Stimulated activated CD8-positive, alpha-beta memory T cell treated with anti-CD3 and anti-CD28 coated beads, Interleukin-15, amount 100 ng/mL, for 4 hours (primary cell): ENCODE measurements at places on chromosomes 5 and 9.

GRCh38 chr9:75168270-75169178 lies 80.2 kb downstream of the OSTF1 start:
- no peak for DNase-seq

DNA sequence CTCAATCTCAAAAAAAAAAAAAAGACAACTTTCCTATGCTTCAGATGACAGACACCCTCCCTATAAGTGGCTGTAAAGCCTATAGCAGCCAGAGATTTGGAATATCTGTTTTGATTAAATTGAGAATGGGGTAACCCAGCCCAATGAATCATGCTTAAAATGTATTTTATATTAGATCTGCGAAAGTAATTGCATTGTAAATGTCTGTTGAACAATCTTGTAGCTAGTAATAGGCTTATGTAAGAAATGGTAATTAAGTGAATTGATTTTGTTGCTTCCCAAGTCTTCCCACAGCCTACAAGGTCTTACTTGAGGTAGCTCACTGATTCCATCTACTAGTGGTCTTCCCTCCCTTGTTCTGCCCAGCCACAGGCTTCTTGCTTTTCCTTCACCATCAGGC lies 590.7 kb downstream of the ACTL7B start:
- DNase-seq: no peak

DNA sequence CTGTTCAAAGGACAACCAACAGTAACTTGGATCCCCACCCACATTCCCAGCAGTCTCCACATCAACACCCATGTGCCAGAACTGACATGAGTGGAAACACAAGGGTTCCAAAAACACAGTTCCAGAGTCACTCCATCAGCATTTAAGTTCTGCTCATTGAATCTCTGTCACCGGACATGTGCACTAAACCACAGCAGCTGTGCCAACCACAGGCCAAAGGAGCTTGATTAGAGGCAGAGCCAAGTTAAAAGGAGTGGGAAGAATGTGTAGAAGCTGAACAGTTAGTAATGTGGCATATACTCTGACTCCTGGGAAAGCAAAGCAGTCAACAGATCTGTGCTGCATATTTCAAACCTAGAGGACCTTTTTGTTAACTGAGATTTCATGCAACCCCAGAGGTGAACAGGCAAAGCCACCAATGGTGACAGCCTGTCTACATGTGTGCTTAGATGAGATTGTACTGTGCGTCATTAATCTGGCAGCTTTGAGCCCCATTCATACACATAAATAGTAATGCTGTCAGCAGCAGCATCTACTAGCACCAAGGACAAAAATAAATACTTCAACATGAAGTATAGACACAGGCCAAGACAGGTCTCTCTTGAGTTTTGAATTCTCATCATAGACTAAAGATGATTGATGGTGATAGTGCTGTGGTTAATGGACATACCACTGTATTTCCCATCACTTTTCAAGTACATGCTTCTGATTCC lies 16.4 kb upstream of the FST start:
- DNase-seq: no peak

GRCh38 chr9:16679327-16679821 lies 191.1 kb downstream of the BNC2 start:
- DNase-seq: no peak

DNA sequence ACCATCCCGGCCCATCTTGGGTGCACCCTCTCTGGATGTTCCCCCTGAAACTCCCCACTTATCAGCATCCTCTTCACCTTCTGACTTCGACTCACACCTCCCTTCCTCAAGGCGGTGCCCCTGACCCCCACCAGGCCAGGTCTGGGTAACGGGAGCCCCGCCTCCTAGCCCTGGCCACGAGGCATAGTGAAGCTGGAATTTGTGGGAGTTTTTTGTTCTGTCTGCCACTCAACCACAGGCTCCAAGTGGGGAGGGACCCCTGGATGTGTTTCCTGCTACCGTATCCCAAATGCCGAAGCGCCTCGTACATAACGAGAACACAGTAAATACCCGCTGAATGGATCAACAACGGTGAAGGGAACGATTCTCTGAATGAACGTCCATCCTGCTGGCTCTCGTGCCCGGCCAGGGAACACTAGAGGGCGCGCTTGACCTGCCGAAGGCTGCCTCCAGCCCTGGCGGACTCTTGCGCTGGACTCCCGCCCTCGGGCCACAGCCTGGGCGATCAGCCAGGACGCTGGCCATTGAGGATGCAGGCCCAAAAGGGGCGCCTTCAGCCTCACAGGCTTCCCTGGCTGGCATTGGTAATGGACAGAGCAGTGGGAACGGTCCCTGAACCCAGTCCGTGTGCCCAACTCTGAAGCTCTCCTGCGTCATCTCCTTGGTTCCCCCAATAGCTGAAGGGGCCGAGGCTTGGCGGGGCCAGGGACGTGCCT lies 47.3 kb upstream of the PHYKPL start:
- no peak for DNase-seq

DNA sequence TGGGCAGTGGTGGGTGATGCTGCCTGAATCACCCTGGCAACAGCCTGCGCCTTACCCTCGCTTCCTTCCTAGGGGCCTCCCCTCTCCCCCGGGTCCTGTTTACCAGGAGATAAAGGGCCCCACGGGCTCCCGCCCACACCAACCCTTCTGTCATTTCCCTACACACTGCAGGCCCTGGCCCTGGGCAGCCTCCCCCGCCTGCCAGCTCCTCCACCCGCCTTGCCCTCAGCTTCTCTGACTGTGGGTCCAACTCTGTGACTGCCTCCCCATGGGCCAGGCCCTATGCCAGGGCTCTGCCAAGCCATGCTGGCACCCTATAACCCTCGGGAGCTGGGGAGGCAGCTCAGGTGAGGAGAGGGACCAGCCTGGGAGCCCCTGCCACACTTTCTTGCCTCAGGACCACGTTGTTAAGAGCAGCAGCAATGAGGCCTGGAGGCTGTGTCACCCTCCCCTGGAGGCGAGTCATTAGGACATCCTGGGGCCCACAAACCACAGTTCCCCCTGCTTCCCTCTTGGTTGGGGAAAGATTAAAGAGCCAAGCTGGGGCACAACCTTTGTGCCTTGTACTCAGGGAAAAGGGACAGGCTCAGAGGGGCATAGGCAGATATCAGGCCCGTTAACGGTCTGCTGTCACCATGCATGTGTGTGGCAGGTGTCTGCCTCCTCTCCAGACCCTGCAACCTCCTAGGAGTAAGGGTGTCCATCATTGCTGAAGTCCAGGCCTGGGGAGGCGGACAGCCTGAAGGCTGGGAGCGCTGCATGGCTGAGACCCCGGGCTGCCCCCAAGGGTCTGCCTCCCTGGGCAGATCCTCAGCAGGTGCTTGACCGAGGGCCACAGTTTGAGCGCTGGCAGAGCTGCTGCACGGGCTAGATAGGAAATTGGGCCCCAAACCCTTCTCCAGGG lies 2.8 kb downstream of the MGAT4B start:
- DNase-seq: no peak

DNA sequence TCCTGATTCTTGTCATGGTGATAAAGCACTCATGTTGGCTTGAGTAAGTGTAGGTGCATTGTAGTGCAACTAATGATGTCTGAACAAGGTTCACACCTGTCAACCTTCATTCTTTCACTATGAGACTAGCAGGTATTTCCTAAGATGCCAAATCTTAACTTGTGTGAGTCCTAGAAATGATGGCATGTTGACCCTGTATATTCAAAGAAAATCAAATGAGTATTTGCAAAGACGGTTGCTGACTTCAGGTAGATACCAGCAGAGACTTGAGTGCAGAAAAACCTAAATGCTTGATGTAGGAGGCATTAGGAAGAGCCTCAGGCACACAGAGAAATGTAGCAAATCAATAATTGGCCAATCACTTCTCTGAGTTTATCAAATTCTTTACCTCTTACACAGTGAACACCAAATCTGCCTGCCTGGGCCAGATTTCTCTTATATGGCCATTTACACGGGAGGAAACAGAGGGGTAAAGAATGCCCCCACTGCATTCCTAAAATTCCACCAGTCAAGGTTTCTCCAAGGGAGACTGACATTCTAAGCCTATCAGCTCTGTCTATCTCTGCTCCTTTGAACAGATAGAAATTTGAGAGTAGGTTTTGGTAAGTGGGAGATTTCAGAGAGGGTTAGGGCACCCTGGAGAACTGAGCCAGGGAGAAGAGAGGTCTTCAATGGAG lies 488.6 kb upstream of the WWC1 start:
- DNase-seq: no peak

GRCh38 chr5:172216345-172216744 lies 22.4 kb downstream of the EFCAB9 start:
- DNase-seq: no peak

DNA sequence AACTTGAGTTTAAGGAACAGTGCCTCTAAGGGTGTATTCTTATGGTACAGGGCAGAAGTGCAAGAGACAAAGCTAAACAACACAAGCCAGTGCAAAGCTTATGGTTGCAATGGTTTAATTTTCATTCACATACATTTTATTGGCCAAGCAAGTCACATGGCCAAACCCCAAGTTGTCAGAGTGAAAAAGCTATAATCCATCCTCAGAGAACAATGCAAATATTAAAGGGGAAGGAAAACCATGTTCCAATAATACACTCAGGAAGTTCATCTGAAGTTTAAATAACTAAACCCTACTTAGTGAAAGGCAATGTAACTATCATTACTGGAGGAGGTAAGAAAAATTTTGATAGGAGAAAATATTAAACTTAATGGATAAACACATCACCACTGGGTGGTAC lies 26.6 kb upstream of the TLR4 start:
- DNase-seq: no peak
